CD8-positive, alpha-beta memory T cell (primary cell): ENCODE measurements at places on chromosomes 11 and 22. TPM values are rescaled to one million over a fixed set of nuclear protein-coding genes. Genes with fewer than 3 reads are reported as not detected.

DNA sequence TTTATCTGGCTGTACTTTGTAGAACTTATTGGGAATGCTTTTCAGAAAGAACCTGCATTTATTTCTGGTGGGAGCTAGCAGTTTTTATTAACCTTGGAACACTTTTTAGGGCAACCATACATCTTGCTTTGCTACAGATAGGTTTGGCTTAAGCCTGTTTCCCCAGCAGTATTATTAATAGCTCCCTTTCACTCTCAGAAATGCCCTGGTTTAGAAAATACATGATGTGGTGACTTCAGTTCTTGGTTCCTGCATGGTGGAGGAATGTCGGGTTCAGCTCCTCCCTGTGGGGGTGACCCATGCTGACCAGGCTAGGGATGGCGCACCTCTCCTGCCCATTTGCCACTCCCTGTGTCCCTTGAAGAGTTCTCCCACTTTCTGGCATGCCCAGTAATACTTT is 28.2 kb downstream of the ZBED4 start:
- no peak overlapping the region for H3K27ac ChIP-seq
- peaks cover 13% of the 10 kb centered on the region for H3K36me3 ChIP-seq
- no peak overlapping the region for H3K4me3 ChIP-seq
- H3K27me3 ChIP-seq = no peaks in the 10 kb centered on the region
- no peak for DNase-seq
- peaks cover 21% of the 10 kb centered on the region for H3K4me1 ChIP-seq

DNA sequence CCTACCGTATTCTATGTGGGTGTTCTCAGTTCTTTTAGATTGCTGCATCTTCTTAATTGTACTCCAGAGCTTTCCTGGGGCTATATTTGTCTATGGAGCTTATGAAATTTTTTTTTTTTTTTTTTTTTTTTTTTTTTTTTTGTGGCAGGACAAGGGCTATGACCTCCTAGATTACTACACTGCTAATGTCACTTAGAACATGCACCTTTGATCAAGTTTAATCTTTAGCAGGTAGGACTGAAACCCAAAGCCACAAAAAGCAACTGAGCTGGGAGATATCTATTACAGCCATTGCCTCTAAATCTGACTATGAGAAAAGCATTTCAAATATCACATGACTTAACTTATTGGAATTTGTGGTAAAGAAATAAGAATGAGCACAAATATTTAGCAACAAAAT is 21.7 kb upstream of the ABTB2 start:
- no peaks in the 10 kb centered on the region for H3K36me3 ChIP-seq
- H3K4me1 ChIP-seq = no peaks in the 10 kb centered on the region
- no peak overlapping the region for H3K4me3 ChIP-seq
- no peaks in the 10 kb centered on the region for H3K27me3 ChIP-seq
- no peak overlapping the region for H3K27ac ChIP-seq

- no peak overlapping the region for H3K4me3 ChIP-seq
- DNase-seq = no peak
- no peak overlapping the region for H3K27ac ChIP-seq
- no peaks in the 10 kb centered on the region for H3K27me3 ChIP-seq
- H3K4me1 ChIP-seq = no peaks in the 10 kb centered on the region
Measured at GRCh38 chr22:47759909-47760308, 997.5 kb downstream of the TBC1D22A start.

- no peak overlapping the region for H3K4me3 ChIP-seq
- H3K4me1 ChIP-seq = no peaks in the 10 kb centered on the region
- no peak for DNase-seq
Measured at GRCh38 chr11:10275714-10276113, 18.3 kb downstream of the SBF2 start.

- DNase-seq = no peak
- no peak overlapping the region for H3K27ac ChIP-seq
- H3K4me1 ChIP-seq = no peaks in the 10 kb centered on the region
- H3K36me3 ChIP-seq = no peaks in the 10 kb centered on the region
Measured at GRCh38 chr11:35937700-35938099, 6.2 kb upstream of the LDLRAD3 start.

- DNase-seq = no peak
- H3K36me3 ChIP-seq = no peaks in the 10 kb centered on the region
- no peak overlapping the region for H3K4me3 ChIP-seq
- H3K27ac ChIP-seq = no peak overlapping the region
- H3K4me1 ChIP-seq = no peaks in the 10 kb centered on the region
Measured at GRCh38 chr11:26946257-26946716, 47.6 kb upstream of the FIBIN start.

DNA sequence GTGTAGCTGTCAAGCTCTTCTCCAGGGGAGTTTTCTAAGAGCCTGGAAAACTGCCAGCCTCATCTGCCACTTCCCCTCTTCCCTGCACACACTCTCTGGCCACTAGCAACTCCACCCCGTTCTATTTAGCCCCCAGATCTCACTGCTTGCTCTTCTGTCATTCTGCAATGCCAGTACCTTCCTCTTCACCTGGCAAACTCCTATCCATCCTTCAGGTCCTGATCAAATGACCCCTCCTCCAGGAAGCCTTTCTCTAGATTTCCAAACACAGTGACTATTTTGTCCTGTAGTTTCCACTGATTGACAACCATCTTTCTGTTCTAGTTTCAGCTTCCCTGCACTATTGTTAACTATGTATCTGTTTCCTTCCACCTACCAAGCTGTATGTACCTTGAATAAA is 437.7 kb downstream of the SOX6 start:
- H3K27ac ChIP-seq = no peak overlapping the region
- DNase-seq = no peak
- H3K4me3 ChIP-seq = no peak overlapping the region
- H3K27me3 ChIP-seq = no peaks in the 10 kb centered on the region
- H3K4me1 ChIP-seq = no peaks in the 10 kb centered on the region

GRCh38 chr11:70542406-70542805 is 144.1 kb downstream of the CTTN start:
- no peaks in the 10 kb centered on the region for H3K27me3 ChIP-seq
- no peaks in the 10 kb centered on the region for H3K36me3 ChIP-seq
- no peaks in the 10 kb centered on the region for H3K4me1 ChIP-seq
- H3K4me3 ChIP-seq = no peak overlapping the region
- peak; percentile 23 for DNase-seq

DNA sequence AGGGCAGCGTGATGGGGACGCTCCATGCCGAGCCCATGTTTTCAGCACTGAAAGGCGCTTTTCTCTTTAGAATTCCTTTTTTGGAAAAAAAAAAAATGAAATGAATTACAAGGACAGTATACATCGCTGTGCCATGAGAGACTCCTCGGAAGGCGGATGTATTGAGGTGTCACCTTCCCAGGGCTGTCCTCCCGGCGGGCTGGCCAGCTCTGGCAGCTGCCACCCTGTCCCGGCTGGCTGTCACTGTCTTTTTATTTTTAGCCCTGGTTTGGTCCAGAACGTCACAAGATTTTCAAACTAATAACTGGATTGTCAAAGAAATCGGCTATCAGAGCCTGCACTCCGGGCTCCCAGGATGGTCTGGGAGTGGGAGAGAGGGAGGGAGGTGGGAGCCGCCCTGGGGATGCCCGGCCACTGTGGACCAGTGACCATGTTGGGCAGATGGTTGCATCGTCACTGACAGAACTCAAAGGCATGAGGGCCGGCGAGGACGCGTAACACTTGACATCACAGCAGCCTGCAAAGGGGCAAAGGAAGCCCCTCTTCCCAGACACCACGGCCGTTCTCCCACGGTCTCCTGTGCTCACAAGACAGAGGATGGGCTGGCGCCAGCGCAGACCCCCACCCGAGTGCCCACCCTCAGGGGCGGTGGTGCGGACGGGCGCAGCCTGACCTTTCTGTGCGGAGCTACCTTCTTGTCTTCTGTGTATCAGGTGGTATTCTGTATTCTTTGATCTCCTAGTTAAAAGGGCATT is 392.9 kb downstream of the TBC1D22A start:
- H3K36me3 ChIP-seq = peaks cover 9% of the 10 kb centered on the region
- no peak for DNase-seq

NELL1 gene
- not detected for total RNA-seq

LINC01488 gene
- total RNA-seq = not detected

UPK3A gene
- not detected for total RNA-seq

SELENOH gene
- 276 TPM for total RNA-seq
